ENCODE measurements at places on chromosomes 7 and 10.

GRCh38 chr7:8627325-8627724 lies 193.9 kb downstream of the NXPH1 start:
- DNase-seq = no peak

- DNase-seq = no peak
These were observed 106.5 kb downstream of the ABLIM1 start for GRCh38 chr10:114551636-114551972.

DNA sequence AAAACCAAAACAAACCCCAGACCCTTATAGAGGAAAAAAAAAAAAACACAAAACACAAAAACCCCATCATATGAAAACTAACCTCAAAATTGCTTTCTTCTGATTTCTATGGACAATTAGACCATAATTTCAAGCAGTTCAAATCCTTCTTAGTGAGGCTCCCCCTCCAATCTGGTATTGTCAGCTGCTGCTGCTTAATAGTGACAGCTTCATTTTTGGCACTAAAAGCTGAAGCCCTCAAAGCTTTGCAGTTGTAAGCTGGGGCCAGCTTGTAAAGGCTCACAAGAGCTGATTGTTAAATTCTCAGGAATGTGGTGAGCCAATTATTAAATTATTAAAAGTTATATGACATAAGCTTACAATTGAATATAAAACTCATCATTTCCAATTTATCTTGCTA lies 21.9 kb downstream of the ATXN7L1 start:
- no peak for DNase-seq

DNA sequence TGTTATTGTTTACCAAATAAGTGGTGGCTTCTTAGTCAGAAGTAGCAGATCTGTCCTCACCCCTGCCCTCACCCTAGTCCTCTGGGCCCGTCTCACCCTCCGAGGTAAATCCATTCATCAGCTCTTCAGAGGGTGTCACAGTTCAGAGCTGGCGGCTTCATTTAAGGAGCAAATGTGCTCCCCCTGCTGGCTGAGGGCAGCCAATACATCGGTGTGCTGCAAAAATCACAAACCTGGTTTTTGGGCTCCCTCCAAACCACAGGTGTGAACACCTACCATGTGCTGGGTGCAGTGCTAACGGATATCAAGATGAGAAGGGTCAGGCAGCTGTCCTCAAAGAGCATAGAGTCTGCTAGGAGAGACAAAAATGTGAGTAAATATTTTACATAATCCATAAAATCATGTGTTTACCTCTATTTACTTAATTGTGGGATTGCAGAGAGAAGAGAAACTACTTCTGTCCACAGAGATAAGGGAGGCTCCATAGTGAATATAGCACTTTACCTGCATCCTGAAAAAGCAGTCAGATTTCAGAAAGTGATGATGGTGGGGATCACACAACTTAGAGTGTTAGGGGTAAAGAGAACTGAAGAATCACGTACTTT lies 15.5 kb upstream of the CRTAC1 start:
- no peak for DNase-seq

- no peak for DNase-seq
These were observed 22.9 kb downstream of the SFTPD start for GRCh38 chr10:79926037-79926436.

- DNase-seq = no peak
These were observed 20.9 kb upstream of the CYP26C1 start for GRCh38 chr10:93039721-93040120.

DNA sequence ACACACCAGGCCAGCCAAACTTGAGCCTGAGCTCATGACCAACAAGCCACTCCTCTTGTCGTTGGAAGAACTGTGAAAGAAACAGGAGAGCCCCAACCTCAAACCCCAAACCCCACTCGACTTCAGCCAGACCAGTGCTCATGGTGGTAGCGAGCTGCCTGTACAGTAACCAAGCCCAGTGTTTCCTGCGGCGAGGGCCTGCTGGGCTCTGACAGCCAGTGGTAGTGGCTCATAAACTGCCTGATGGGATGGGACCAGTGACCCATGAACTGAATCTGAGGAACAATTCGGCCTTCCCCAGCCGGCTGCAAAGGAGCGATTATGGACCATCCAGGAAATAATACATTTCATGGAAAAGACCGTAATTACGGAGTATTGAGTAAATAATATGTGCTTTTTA lies 191.9 kb downstream of the RPS24 start:
- DNase-seq = no peak

DNA sequence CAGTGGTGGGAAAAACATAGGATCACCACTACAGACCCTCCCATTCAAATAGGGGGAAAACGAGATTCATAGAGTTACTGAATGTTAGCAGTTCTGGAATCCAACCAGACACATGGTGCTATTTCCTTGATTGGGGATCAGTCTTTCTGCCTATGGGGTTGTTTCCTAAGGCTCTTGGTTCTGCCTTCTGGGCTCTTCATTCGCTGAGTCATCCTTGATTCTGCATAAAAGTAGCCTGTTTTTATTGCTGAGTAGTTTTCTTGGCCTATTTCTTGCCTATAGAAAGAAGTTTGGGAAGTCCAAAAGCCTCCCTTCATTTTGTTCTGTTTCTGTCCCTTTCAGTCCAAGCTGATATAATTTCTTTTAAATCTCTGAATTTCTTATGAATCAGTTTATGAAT lies 99.3 kb upstream of the OIT3 start:
- DNase-seq = no peak

DNA sequence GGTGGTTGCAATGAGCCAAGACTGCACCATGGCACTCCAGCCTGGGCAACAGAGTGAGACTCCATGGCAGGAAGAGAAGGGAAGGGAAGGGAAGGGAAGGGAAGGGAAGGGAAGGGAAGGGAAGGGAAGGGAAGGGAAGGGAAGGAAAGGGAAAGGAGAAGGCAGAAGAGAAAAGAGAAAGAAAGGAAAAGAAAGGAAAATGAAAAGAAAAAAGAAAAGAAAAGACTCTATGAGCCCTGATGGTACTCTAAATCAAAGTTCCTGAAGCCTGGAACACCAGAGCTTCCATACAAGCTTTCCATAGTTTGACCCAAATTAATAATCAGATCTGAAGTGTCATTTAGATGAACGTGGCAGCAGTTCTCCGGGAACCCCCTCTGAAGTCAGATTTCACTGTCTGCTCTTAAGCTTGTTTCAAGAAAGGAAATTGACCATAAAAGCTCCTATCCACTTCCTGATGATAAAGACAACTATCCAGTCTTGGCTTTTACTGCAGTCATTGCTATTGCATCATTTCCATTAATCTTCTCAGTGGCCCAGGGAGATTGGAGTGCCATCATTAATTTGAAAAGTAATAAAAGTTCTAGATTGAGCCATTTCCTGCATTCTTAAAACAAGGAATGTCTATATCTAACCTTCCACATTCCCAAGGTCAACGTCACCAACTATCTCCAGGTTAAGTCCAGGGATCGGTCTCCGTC lies 44.2 kb upstream of the FRMD4A start:
- DNase-seq = no peak

- no peak for DNase-seq
These were observed 65.3 kb upstream of the ZMIZ1 start for GRCh38 chr10:79003183-79004100.

DNA sequence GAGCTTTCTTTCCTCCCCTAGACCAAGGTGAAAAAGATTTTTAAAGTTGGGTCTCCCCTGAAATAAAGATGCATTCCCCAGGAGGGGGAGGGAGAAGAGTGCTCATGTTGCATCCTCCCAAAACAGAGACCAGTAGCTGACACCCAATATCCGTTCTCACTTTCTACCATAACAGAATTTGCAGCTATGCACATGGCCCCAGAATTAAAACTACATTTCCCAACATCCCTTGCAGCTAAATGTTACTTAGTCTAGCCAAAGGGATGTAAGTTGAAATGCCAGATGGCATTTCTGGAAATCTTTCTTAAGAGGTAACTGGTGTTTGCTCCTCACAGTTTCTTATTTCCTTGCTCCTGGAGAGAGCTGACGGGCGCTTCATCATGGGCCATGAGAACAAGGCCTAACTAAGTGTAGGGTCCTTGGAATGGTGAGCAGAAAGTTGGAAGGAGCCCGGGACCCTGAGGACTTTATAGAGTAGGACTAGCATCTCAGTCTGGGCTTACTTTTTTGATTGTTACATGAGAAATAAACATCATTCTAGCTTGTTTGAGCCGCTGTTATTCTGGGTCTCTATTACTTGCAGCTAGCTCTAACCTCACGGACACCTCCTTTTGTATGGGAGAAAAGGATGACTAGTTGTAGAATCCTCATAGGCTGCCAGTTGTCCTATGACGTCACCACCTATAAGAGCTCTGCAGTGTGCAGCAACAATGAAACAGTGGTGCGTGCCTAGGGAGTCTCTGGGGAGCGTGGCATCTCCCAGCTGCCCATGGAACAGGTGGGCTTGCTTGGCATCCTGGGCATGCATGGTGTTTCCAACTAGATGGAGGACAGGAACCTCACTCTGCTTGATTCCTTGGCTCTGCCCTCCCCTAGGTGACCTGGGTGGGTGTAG lies 46.1 kb upstream of the EXOC6 start:
- DNase-seq = no peak

- no peak for DNase-seq
These were observed 43.7 kb upstream of the BPGM start for GRCh38 chr7:134602881-134603451.

GRCh38 chr7:100602889-100603725 lies 944 bp downstream of the PCOLCE start:
- DNase-seq = no peak

- DNase-seq = no peak
These were observed 300.6 kb downstream of the PLXNA4 start for GRCh38 chr7:132275416-132276233.

DNA sequence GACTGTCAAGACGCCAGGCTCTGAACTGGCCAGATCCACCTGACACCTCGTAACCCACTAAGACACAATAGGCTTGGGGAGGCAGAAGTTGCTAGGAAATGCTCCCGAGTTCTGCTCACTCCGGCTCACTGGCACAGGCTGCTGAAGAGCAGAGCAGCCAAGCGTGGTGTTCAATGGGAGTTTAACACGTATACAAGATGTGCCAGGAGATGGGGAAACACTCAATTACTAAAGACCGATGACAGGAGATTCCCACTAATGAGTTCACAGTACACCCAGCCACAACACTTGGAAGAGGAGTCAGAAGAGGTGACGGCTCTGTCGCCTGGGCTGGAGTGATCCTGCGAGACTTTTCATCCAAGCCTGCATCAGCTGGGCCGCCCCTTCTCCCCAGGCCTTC lies 303.4 kb downstream of the GFRA1 start:
- DNase-seq = no peak

DNA sequence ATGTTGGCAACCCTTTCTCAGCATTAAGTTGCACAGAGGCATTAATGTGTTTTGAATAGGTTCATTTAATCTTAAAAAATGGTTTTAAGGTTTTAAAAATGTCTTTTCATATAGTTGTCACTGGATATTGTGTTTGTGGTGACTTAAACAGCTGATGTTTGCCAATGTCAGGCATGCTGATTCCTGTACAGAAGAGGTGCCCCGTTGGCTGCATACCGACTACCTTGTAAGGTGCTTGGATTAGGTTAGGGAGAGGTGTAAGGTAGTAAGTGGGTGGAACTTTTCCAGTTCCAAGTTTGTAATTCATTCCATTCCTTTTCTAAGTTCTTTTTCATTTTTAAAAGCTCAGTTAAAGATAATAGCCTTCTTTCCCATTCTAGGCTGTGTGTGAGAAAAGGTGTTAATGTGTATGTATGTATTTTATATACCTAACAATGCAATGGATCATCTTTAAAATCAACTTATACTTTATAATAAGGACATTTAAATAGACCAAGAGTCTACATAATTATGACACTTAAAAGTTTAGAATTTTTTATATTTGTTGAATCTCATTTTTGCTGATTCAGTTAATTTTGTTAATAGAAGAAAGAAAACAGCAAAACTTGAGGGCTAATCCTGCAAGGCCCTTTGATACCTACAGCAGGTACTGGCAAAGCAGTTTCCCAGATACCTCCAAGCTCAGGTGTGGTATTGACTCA lies 155.2 kb downstream of the LCOR start:
- no peak for DNase-seq

DNA sequence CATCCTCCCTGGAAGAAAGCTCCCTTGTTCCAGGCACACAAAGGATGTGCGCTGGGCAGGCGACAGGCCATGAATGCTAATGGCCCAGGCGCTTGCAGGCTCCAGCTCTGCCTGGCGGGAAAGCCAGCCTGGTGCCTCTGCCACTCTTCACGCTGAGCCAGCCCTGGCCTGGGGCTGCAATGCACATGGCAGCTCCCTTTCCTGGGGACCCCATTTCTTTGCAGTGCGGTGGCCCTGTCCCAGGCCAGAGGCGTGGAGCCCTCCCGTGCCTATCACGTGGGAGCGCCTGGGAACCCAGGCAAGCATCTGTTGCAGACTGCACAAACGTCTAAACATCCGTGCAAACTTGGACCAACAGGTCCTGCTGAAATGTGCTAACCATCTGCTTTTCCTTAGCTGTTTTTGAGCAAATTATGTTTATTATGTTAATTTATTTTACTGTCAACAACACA lies 152.1 kb upstream of the LYZL2 start:
- DNase-seq = no peak

DNA sequence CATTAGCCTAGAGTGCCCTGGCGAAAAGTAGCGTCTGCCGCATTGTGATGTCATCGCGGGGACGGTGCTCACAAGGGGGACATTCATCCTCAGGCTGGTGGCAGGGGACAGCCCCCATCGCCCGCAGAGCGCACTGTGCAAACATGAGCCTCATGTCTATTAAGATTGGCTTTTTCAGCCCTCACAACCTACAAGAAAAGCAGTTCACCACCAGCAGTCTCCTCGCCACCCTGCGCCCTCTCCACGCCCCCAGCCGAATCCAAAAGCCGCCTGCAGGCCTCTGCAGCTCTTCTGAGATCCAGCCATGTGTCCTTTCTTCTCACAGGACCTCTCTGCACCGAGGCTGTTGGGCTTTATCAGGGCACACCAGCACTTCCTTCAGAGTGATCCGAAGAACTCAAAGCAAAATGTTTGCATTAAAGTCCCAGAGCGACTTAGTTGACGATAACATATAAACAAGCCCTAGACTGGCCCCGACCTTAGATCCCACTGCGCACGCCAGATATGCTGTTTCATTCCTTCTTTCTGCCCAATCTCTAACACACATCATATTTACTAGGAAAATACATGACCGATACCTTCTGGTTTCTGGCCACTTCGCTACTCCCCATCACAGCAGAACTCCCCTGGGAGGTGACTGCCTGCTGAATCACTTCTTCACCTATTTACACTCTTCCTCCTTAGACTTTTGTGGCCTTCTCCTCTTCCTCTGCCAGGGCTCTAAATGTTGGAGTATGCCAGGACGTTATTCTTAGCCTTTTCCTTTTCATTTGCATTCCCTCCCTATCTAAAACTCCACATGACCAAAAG lies 206.0 kb upstream of the SH2B2 start:
- no peak for DNase-seq

DNA sequence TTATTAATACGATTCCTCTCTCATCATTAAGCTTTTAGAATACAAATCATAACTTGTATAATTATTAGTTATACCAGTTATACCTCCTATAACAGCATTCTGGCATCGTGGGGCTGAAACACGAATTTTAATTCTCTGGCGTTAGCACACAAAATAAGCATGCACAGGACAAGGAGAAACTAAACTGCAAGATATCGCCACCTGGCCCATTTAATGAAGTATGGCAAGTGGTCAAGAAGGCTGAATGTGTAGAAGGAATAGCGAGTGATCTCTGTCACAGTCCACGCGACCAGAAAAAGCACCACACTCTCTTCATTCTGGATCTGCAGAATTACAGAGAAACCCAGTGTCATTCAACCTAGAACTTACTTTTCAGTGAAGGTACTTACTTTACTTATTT lies 18.1 kb downstream of the HACD1 start:
- no peak for DNase-seq

GRCh38 chr10:35503578-35503977 lies 101.6 kb upstream of the GJD4 start:
- no peak for DNase-seq

GRCh38 chr10:75191821-75192568 lies 18.6 kb upstream of the VDAC2 start:
- DNase-seq = no peak

- no peak for DNase-seq
These were observed 916 bp downstream of the LAMB1 start for GRCh38 chr7:108001764-108002725.

Data from activated T-helper 1 cell treated with anti-CD3 and anti-CD28 coated beads, Interleukin-2, amount 50 U/mL, for 16 hours (primary cell).